Cortex of kidney (tissue), 1 donor: ENCODE measurements at places on chromosomes 11 and 22.

DNA sequence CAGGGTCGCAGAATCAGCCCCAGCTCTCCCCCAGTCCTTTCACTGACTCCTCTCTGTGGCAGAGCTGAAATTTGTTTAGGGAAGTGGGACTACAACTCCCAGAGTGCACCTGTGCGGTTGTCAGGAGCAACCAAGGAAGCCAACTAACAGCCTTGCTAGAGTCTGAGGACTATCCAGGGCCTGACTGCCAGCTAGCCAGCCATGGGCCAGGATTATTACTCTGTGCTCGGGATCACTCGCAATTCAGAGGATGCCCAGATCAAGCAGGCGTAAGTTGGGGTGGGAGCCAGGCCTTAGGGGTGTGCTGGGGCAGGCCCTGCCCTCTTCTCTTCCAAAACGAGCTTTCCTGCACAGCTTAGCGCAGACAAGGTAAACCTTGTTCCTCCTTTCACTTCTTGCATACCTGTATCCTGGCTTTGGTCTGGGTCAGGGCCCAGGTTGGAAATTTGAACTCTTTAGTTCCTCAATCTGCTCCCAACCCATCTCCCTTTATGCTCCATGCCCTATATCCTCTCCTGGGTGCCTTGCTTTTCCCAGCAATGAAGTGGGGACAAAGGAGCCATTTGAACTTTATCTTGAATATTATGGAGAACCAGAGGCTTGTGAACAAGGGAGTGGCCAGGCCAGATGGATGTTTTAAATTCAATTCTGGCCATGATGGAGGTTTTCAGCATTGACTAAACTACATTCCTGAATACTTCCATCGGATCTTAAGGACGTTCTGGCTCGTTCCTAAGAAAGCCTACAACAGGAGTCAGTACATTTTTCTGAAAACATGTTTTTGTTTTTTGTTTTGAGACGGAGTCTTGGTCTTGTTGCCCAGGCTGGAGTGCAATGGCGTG lies at the start of gene DNAJB13:
Gene DNAJB13 (plus strand): TSS at position 158 of the 842 bp plus-strand sequence. CDS start 44 bp downstream, at position 202.
- DNase-seq = no peak

GRCh38 chr22:49646876-49647275 lies 180.8 kb downstream of the BRD1 start:
- no peak for DNase-seq

DNA sequence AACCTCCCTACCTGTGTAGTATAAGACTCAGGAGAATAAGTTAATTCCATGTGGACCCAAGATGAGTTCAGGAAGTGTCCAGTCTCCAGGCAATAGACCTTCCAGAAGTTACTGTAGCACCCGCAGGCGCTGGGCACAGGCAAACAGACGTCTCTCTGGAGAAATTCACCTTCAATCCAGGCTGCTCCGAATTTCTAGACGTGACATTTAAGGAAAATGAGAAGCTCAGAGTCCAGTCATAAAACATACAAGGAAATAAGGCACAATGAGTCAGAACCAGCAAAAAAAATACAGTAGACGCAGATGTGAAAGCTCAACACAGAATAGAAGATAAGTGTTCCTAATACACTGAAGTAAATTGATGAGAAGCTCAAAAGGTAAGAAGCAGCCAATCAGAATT lies 14.2 kb downstream of the NADSYN1 start:
- DNase-seq = no peak

GRCh38 chr22:37456346-37456745 lies 29.1 kb upstream of the ELFN2 start:
- DNase-seq = no peak

DNA sequence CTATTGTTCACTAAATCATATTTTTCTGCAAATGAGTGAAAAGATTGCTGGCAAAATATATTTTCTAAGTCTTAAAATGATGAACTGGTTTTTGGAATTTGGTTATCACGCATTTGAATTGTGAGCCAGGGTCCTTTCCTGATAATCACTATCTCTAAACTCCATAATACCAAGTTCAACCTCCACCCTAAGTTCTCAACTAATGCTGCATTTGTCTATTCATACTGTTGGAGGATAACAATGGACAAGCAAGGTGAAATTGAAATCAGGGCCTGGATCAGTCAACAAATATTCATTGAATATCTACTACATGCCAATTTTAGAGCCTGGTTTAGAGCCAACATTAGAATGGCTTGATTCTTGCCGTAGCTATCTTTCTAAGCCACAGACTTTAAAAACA lies 4.7 kb upstream of the PCF11 start:
- no peak for DNase-seq

- DNase-seq = no peak
Measured at GRCh38 chr11:75281469-75282095, 41.0 kb downstream of the TPBGL start.

- no peak for DNase-seq
Measured at GRCh38 chr22:46072110-46072881, 78.0 kb upstream of the PPARA start.

DNA sequence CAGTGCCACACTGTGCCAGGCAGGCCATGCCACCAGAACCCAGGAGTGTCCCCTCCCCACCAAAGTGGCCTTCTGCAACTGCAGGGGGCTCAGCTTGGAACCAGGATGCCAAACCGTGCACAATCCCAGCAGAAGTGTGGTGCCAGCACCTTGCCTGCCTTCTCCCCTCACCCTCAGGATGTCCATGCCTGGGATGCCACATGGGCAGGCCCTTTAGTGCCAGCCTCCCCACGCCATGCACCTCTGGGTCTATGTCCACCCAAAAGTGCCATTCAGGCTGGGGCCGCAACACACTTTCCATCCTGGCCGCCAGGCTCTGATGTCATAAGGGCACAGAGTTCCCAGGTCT lies 8.7 kb upstream of the TBC1D22A start:
- no peak for DNase-seq

DNA sequence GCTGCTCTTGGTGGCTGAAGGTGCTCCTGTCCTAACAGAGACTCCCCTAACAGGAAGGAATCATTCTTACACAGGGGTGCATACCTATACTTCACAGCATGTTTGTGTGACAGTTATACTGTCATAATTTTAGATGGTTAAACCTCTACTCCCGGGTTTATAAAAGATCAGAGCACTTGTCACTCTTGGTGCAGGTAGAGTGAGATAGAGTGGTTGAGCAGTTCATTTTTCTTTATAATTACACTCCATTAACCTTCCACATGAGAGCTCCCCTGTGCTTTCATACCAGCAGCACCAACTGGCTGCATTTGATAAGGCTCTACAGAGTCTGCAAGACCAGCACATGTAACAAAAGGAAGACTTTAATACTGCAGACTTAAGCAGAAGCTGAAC lies 72.9 kb downstream of the LARGE2 start:
- no peak for DNase-seq

DNA sequence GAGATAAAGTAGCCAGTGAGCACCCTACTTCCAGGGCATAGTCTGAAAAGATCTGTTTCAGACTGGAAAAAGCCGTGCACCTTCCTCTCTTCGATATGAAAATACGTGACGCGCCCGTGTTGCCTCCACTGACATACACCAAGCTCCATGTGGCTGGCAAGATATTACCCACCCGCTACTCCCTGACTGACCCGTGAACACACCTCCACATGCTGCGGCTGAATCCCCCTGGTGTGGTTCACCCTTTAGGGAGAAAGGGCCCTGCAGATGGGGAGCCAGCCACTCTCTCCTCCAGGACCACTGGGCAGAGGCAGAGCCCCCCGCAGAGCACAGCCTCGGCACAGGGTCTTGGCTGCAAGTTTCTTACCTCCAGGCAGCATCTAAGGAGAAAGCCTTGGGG lies 245.0 kb downstream of the BRD1 start:
- no peak for DNase-seq

GRCh38 chr11:69088676-69089146 lies 40.0 kb downstream of the TPCN2 start:
- no peak for DNase-seq

GRCh38 chr11:18624161-18624560 lies 10.0 kb downstream of the SPTY2D1 start:
- no peak for DNase-seq
